ENCODE measurements at places on chromosomes 12 and 14.

DNA sequence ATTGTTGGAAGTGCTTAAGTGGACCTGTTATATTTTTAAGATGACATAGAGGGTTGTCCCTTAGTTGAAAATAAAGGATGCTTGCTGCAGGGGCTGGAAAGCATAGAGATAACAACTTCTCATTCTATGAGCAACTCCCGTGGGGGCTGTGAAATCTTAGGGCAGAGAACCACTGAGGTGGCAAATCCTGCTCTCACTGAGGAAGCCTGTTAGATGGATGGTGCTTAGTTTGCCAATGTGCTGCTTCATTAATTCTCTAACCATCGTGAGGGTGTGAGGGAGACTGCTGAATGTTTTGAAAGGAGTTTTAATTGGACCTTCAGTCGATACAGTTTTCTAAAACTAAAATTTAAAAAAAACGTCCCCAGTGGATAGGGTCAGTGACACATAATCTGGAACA, 46.5 kb downstream of the PTPRO start:
- DNase-seq = no peak

- no peak for DNase-seq
Observed at GRCh38 chr12:92821142-92821541, 108.0 kb downstream of the EEA1 start.

DNA sequence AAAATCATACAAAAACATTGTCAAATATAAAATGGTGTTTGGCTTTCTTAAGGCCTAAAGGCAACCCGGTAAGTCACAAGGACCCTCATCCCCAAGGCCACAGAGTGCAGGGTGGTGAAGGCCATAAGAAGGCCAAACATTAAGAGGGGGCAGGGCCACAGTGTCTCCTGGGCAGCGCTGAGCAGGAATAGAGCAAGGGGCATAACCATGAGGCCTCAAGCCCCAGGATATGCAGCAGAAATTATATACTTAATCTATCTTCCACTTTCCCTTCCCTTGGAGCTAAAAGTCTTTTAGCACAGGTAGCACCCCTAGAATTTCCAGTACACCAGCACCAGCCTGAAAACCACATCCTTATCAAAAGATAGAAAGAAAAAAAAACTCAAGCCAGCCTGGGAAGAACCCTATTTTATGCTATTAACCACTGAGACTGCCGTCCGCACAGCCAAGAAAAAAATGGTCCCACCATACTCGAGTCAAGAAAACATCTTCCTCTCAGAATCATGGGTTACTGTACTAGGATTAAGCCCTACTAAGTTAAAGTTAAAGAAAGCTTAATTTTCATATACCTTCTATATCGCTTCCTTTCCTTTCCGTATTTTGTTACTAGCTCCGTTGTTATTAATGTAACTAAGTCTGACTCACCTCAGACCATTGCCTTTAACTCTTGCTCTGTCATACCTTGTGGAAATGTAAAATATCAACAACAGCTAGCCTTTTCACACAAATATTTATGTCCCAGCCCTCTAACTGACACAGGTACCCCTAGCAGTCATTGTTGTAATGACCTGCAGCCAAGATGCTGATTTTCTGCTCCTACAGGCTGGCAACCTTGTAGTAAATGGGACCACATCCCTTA, 20.1 kb downstream of the KLRK1 start:
- no peak for DNase-seq

DNA sequence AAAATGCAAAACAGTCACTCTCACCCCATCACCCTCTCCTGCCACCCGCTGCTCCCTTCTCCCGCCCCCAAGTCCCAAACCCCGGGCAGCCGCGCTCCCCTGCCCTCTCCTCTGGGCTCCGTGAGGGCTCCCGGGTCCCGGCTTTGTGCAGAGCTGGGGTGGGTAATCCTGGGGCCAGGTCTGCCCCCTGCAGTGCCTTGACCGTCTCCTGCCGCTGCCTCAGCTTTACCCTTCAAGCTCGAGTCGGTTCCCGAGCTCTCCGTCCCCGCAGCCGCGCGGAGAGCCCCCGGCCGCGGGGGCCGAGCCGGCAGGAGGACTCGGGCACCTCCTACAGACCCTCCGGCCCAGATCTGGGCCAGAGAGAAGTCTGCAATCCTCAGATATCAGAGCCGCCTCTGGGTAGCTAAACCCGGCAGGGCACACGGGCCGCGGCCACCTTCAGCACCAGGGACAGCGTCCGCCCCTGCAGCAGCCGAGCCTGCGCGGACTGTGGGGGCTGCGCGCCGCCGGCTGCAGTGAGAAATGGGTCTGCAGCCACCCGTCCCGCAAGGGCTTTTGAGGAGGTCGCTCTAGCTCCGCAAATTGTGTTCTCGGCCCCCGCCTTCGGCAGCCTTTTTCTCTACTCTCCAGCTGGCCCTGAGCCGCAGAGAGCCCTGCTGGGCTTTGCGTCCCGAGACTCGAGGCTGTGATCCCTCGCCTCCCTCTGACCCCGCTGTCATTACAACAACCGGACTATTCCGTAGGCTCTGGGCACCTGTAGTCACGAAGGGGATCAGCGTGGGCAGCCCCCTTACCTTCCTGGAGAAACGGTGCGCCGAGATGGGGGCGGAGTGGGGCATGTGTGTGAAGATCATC, 1.2 kb downstream of the PRMT8 start:
- DNase-seq = peak; percentile 10

GRCh38 chr12:24069532-24070395, 120.3 kb upstream of the SOX5 start:
- DNase-seq = no peak

DNA sequence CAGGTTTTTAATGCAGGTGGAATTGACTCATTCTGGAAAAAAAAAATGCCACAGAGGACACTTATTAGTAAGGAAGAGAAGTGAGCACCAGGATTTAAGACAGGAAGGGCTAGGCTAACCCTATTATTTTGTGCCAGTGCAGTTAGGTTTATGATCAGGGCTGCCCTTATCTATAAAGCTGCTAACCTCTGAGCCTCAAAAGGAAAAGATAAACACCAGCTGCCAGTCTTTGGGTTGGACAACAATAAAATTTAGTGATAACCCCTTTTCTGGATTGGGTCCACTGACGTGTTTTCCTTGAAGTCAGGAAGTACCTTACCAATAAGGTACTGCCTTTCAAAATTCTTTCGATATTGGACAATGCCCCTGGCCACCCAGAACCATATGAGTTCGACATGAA, 128.9 kb downstream of the NUBPL start:
- no peak for DNase-seq

DNA sequence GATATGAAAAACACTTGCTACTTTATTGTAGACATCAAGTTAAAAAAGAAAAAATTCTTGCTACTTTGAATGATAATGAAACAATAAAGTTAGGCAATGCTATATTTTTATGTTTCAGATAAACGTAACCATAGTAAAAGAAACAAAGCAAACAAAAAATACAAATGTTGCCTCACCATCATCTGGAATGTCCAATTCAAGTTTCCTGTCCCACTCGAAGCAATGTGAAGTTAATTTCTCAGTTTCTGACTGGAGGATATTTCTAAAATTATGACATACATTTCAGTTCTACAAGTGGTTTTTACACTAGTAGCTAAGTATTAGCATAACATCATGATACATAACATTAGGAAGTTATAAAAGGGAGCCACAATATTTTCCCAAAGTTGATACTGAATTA, 20.9 kb downstream of the DLGAP5 start:
- DNase-seq = no peak

DNA sequence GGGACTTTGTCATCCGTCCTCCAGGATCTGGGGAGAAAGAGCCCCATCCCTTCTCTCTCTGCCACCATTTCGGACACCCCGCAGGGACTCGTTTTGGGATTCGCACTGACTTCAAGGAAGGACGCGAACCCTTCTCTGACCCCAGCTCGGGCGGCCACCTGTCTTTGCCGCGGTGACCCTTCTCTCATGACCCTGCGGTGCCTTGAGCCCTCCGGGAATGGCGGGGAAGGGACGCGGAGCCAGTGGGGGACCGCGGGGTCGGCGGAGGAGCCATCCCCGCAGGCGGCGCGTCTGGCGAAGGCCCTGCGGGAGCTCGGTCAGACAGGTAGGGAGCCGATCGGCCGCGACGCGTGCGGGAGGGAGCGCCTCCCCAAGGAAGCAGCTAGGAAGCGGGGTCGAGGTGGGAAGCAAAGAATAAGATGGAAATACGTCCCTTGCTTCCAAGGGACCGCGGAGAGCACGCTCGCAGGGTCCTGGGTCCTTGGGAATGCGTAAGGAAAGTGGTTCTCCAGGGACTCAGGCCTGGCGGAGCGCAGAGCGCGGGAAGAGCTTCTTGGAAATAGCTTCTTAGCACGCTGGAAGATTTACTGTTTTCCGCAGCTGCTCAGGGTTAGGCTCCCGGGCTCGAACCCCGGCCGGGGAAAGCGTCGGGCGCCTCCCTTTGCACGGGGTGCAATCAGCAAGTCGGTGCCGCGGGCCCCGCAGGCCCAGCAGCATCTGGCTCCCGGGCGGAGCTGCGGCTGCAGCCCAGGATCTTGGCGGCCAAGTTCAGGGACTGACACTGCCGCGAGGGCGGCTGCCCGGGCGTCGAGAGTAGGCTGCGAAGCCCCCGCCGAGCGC, 457 bp downstream of the SOCS2 start:
- no peak for DNase-seq

- no peak for DNase-seq
Observed at GRCh38 chr12:94025068-94025467, 123.3 kb upstream of the PLXNC1 start.

DNA sequence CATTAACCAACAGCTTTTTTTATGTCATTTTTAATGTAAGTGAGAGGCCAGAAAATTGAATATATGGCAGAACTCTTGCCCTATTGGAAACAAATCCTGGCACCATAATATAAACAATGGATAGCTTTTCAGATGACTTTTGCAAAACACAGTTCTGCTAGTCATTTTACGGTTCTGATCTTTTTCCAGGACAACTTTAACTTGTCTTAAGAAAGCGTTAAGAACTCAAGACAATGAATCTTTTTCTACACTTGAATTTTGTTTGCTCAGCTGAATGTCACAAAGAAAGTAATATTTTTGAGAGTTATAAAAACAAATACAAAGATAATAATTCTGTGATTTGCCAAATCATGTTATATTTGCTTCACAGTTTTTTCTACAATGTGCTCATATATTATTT, 13.2 kb downstream of the KERA start:
- no peak for DNase-seq

DNA sequence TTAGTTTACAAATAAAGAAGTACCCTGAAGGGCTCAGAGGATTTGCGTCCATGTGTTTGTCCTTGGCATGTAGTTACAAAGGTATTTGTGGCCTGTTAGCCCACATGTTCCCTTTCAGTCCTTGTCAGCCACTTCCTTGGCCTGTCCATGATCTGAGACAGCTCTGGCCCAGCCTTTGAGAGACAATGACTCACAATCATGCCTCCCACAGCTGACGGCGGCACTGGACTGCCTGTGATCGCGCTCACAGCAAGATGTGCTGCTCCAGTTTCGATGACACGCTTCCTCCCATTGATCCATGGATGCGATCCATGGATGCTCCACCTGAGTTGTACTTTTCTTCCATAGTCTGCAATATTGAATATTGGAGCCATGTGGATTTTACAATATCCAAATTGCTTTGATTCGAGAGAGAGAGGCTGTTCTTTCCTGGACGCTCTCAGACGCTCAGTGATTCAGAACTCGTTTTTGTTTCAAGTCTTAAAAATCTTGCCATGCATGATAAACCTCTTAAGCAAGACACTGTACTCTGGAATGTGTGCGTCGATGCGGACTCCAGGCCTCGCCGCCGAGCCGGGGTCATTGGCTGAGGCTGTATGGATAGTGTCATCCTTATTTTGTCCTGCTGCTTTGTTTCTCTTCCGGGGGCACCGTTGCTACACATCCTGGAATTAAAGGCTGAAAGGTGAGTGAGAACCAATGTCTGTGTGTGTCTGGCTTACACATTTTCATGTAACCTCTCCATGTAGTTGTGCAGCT, 220.1 kb downstream of the GLT1D1 start:
- no peak for DNase-seq

- no peak for DNase-seq
Observed at GRCh38 chr12:30691122-30691879, 4.4 kb downstream of the IPO8 start.

DNA sequence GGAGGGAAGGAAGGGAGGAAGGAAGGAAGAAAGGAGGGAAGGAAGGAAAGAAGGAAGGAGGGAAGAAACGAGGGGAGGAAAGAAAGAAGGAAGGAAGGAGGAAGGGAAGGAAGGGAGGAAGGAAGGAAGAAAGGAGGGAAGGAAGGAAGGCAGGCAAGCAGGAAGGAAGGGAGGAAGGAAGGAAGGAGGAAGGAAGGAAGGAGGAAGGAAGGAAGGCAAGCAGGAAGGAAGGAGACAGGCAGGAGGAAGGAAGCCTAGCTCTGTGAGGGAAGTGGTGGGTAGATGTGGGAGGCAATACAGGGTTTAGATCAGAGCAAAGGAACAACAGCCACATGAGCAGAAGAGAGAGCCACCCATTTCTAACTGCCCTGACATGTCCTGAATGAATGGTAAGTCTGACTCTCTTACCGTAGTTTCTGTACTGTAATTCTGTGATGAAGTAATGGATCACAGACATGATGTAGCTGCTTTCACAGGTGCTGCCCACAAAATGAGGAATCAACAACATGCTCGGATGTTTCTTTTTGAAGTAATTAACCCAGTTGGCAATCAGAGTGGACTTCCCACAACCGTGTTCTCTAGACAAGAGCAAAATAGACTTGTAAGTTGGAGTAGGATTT, 24.4 kb upstream of the HSP90B1 start:
- no peak for DNase-seq

DNA sequence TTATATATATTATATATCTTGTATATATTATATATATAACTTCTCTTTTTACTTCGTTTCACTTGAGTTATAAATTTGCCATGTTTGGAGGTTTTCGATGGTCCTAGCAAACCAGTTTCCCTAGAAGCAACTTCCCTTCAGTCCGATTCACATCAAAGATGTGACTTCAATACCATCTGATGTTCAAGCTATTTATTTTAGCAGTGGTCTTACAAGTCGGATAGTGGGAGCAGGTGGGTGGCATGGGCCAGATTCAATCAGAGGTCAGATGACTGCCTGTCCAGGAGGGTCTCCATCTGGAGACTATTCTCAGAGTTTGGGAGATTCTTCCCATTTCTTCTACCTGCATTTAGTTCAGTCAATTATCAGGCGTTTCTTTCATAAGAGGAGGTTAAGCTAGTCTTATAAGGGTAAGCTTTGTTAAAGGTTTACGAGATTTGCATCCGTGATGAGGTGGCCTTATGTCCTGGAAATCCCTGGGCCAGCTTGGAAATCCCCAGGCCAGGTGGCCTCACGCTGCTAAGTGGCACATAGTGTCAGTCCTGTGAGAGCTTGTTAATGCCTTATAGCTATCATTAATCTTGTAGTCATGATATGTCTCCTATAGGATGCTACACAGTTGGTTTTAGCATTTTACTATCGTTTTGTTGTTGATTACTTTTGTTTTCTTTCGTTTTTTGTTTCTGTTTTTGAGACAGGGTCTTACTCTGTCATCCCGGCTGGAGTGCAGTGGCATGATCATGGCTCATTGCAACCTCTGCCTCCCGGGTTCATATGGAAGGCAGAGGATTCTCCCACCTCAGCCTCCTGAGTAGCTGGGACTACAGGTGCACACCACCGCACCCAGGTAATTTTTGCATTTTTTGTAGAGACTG, 145.8 kb downstream of the BICD1 start:
- DNase-seq = no peak
